ENCODE measurements at places on chromosomes 1 and 21. TPM values are rescaled to one million over a fixed set of nuclear protein-coding genes. Genes with fewer than 3 reads are reported as not detected.

The KCNJ6 gene
- not detected for total RNA-seq

GRCh38 chr21:45767071-45768006 is 123.8 kb downstream of the PCBP3 start:
- DNase-seq: no peak

GRCh38 chr1:95209291-95209690 is 24.7 kb upstream of the RWDD3 start:
- DNase-seq: no peak

The IFNLR1 gene
- 11.7 TPM for total RNA-seq

DNA sequence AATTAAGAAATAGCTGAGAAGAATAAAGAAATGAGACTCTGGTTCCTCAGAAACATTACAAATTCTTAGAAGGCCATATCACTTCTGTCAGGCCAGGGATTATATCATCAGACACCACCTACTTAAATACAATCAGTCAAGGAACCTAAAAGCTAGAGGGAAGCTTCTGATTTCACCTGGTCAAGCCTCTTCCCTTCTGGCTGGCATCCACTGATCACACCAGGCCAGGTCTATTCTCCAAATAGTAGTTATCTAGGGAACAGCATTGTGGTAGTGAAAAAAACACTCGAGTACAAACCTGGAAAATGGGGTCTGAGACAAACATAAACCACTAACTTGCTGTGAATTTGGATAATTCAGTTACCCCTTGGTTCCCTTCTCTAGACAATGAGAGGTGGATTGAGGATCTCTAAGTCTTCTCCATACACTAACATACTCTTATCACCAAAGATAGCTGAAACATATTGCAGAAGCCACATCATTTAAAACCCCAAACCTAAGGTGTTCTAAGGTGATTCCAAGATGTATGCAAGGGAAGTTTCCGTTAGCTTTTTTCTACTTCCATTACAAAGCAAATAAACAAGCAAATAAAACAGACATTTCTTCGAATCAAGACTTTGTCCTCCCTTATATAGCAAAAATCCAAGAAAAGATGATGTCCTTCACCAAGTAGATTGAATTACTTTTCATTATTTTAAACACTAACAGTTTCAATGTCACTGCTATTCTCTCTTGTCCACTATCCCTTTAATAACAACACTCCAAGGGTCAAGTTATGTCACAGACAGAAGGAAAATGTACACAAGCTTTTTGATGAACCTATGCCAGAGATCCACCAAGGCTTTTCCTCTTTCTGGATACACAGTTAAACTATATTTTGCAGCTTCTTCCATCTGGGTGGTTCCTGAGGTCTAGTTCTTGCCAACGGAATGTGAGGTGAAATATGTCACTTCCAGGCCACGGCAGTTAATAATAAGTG is 212.9 kb downstream of the KCNH1 start:
- no peak for DNase-seq

GRCh38 chr1:156643778-156644092 is 1.8 kb downstream of the BCAN start:
- DNase-seq: no peak

GRCh38 chr1:192518700-192519099 is 56.9 kb upstream of the RGS1 start:
- DNase-seq: no peak

GRCh38 chr1:41664861-41665640 is 180.6 kb upstream of the EDN2 start:
- peak; percentile 78 for DNase-seq

The AMY1B gene
- total RNA-seq: not detected

The ANKRD35 gene
- total RNA-seq: 0.12 TPM

DNA sequence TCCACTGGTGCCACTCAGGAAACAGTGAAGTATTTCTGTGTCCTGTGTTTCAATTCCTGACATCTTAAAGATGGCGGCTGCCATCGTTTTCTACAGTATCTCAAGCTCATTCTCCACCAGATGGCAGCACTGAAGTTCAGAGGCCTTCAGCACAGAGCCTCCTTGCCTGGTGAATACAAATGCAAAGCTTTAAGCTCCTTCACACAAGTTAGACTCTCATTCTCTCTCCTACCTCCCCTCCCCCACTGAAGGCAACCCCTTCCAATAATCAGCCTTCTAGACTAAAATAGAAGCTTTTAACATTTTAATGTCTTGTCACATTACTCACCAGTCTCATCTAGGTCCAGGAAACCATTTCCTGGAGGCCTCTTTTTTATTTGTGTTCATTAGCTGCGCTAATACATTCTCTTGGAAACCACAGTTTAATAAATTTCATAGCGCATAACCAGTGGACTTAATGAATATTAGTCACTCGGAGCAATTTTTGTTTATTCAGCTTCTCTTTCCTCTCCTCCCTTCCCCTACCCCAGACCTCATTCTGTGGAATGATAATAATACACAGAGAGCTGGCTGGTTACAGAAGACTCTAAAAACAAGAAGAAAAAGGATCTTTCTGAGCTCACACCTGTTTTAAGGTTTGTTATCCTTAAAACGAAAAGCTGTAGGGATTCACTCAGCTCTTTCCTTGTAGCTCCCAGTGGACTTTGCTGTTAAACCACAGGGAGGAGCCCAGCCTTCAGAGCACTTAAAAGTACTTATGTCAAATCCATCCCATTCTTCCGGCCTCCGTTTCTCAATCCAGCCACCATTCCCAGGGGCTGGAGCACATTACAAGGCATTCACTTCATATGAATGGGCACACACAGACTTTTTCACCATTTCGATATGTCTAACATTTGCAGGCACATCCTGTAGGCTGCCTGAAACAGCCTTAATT is 384.9 kb downstream of the HLX start:
- DNase-seq: peak; percentile 89

GRCh38 chr1:165645654-165646366 is 14.8 kb downstream of the MGST3 start:
- DNase-seq: no peak
